ENCODE measurements at places on chromosomes 5 and 9. TPM values are rescaled to one million over a fixed set of nuclear protein-coding genes. Genes with fewer than 3 reads are reported as not detected.

The PAX5 gene
- not detected for total RNA-seq

The PCDHGC5 gene
- total RNA-seq: 1.2 TPM

The GBGT1 gene
- 28.7 TPM for total RNA-seq

The KCNN2 gene
- 1.3 TPM for total RNA-seq

The FGD3 gene
- not detected for total RNA-seq
